ENCODE measurements at places on chromosomes 12 and 14. TPM values are rescaled to one million over a fixed set of nuclear protein-coding genes. Genes with fewer than 3 reads are reported as not detected.

DNA sequence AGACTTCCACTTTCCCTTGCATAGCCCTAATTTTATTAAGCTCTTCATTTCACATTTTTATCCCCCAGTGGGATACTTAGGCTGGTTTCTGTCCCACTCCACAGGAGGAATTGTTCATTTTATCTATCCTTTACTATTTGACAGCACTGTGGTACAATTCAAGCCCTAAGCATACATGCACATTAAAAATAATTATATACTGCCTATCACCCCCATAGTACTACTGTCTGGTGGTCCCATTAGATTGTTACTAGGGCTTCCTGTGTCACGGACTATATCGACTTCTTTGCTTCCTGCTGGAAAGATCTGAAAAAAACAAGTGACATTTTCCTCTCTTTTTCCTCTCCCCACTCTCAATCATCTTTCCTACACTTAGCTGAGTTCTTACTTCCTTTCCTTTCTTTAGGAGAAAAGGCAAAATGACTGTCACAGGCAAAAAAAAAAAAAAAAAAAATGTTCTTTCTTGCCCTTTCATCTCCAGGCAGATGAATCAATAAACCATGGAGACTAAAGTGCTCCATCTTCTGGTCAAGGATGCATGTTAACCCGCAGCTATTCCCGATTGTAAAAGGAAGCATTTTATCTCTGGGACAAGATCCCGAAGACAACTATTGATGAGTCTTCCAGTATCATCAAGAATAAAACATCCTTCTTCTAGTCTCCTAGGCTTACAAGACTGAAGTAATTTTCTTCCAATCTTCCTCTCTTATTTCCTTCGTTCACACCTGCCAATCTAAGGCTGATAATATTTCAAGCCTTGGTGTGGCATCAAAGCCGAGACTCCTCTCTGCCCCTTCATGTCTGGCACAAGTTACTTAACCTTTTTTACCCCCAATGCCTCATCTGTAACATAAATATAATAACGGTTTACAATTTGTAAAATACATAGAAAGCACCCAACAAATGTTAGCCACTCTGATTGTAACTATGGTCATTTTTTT, 94.4 kb upstream of the PLEKHG7 start:
- H3K4me3 ChIP-seq, result no peak overlapping the region
- H3K27ac ChIP-seq, result no peak overlapping the region
- H3K36me3 ChIP-seq, result no peaks in the 10 kb centered on the region
- DNase-seq, result no peak
- no peaks in the 10 kb centered on the region for H3K27me3 ChIP-seq

GRCh38 chr14:68394764-68395143, 398.1 kb downstream of the ZFP36L1 start:
- no peak overlapping the region for H3K4me3 ChIP-seq
- H3K27me3 ChIP-seq, result no peaks in the 10 kb centered on the region

DNA sequence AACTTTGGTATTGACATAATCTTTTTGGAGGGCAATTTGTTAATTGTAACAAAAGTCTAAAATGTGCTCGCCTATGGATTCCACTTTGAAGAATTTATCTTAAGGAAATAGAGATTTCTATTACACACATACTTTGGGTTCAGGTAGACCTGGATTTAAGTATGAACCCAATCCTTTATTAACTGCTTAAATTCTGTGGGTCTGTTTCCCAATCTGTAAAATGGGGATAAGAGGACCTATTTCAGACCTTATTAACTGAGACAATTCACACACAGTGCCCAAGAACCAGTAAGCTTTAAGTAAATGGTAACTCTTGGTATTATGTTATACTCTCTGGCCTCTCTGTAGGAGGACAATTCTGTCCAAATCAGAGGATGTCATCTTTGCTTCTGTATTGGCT, 822 bp upstream of the EIF2B2 start:
- no peaks in the 10 kb centered on the region for H3K4me1 ChIP-seq
- H3K36me3 ChIP-seq, result peaks cover 13% of the 10 kb centered on the region

DNA sequence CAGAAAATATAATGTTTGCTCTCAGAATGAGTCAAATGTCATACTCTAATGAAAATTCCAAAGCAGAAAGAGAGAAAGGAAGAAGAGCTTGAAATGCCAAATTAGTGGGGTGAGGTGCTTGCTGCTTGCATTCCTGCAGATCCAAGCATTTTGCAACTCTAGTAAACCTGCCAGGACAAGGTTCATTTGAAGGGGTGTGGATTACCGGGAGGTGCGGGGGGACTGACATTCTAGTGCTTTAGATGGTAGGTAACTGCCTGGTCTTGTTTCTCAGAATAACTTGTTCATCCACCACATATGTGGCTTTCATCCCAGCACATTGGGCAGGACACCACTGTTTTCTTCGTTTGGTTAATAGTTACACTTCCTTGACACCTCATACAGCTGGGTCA, 144.4 kb downstream of the AKAP6 start:
- no peak overlapping the region for H3K4me3 ChIP-seq
- no peaks in the 10 kb centered on the region for H3K27me3 ChIP-seq
- H3K4me1 ChIP-seq, result peaks cover 3% of the 10 kb centered on the region
- DNase-seq, result no peak

DNA sequence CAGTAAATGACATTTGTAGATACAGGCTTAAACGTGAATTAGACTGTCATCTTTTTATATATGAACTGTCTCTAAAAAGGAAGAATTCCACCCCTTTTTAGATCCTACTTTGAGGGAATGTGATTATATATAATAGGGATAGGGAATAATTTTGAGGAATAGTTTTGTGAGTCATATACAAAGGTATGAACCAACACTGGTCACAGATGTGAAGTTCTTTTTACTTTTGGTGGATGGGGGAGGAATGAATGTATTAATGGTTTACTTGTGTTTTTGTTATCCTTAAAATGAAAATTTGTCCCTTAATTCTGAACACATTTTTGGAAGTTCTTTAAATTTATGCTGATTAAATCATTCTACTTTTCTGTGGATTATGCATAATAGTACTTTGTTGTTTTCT, 30.4 kb downstream of the FRS2 start:
- no peaks in the 10 kb centered on the region for H3K27me3 ChIP-seq
- no peaks in the 10 kb centered on the region for H3K4me1 ChIP-seq
- DNase-seq, result no peak
- H3K36me3 ChIP-seq, result no peaks in the 10 kb centered on the region
- no peak overlapping the region for H3K27ac ChIP-seq

The YARS2 gene
- total RNA-seq, result 16.4 TPM

Data from liver (tissue), 10 donors.